ENCODE measurements at places on chromosomes 7 and 10. TPM values are rescaled to one million over a fixed set of nuclear protein-coding genes. Genes with fewer than 3 reads are reported as not detected.

GRCh38 chr7:102433219-102434038, at the start of gene ORAI2:
Gene ORAI2 (plus strand): TSS chr7:102433575. CDS start chr7:102438957, 5,382 bp downstream.
- DNase-seq: peak; percentile 82

GRCh38 chr10:48363617-48364355, 57.3 kb downstream of the MAPK8 start:
- DNase-seq: no peak

DNA sequence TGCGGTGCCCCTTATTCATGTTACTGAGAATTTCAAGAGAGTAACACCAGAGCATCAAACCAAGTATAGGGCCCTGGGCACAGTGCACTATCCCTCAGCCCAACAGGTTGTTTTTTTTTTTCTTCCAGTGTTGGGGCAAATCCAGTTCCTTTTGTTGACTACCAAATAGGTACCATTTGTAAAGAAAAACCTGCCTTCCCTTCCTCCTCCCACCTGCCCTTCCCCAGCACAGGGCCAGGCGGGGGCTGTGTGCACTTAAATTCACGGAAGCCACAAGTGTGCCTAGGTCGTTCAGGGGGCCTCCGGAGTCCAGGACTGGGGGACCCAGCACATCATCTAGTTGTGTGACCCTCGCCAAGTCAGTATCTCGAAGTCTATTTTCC, 595 bp upstream of the SFXN4 start:
- DNase-seq: no peak

SND1 gene
- 211 TPM for total RNA-seq

- DNase-seq: no peak
Observed at GRCh38 chr7:18684916-18685315, 189.4 kb downstream of the HDAC9 start.

DNA sequence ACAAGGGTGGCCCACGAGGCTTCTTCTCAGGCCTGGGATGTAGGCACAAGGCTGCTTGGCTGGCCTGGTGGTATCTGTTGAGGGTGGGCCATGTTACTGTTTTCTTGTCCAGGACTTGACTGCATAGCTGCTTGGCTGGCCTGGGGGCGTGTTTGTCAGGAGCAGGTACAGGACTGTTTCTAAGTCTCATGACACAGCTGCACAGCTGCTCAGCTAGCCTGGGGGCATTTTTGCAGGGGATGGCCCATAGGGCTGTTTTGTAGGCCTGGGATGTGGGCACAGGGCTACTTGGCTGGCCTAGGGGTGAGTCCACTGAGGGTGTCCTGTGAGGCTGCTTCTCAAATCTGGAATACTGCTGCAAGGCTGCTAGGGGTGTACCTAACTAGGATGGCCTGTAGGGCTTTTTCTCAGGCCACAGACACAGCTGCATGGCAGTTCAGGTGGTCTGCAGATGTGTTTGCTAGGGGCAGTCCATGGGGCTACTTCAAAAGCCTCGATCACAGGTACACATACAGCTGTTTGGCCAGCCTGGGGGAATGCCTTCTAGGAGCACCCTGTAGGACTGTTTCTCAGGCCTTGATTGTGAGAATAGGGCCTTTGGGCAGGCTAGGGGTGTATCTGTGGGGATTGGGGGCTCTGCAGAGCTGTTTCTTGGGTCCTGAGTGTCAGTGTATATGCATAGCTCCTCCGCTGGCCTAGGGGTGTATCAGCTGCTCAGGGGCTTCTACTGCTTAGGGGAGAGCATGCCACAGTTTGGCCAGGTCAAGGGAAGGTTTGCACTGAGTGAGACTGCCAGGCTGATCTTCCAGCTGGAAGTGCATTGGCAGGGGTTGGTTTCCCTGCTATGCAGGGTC, 26.6 kb upstream of the PLA2G12B start:
- no peak for DNase-seq

DNA sequence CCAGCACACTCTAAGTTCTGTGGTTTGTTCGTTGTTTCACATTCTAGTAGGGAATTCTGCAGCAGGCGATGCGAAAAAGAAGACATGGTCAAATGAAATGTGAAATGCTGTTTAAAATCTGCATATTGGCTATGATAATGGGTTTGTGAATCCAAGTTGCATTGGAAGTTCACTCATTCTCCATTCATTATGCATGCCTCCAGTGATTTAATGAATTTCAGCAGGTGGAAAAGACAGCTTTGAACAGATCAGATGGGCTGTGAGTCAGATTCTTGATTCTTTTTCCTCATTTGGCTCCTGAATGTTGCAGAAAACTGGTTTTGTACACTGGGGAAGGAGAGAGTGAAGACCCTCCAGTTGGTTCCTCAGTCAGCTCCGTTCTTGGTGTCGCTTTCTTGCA, 52.1 kb downstream of the PNLIPRP2 start:
- DNase-seq: no peak

AS3MT gene
- 12.8 TPM for total RNA-seq

GRCh38 chr10:59079386-59080226, 96.8 kb upstream of the PHYHIPL start:
- no peak for DNase-seq

AGMO gene
- total RNA-seq: 1.1 TPM

DNA sequence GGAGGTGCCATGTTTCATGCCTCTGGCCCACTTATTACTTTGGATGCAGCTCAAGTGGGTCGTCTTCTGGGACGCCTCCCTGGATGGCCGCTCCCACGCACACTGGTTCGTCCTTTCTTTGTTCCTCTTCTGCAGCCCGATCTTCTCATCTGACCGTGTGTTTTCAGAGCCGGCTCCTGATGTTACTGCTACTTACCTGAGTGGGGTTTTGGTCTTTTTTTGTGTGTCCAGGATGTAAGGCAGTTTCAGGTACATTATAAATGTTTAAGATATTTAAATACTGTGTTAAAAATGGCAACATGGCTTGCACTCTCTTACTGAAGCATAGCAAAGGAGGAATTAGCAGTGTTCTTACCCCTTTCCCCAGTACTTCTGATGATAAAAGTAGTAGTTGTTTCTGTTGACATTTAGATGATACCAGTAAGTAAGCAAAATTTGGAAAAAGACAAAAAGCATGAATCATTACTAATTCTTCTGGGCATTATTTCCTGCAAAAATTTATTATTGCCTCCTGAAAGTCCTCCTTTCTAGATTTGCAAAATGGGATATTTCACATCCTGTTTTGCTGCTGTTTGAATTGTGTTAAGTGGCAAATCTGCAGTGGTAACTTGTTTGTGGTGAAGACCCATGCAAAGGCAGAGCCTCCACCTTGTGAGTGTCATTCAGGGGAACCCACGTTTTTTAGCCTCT, 59.4 kb downstream of the SHH start:
- no peak for DNase-seq

GRCh38 chr7:133623721-133624120, 370.8 kb downstream of the EXOC4 start:
- no peak for DNase-seq

DNA sequence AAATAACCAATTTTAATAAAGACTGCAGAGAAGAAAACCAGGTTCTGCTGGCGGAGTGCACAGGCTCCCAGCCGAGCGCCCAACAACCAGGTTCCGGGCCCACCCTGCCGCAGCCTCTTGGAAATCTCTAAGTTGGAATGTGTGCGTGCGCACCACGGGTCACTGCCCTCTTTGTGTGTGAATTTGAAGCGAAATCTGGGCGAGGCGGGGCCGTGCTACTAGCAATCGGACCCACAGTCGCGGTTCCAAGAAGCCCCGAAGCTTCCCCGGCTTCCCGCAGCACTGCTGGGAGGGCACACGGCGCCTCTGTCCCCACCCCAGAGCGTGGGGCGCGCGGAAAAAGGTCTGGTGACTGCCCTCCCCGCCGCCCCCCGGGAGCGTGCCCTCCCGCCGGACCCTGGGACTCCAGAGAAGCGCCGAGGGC, 666 bp upstream of the MAP3K8 start:
- DNase-seq: peak; percentile 76

GPR85 gene
- total RNA-seq: 1.8 TPM

ITGB8 gene
- total RNA-seq: 15.6 TPM

Data from mesothelial cell of epicardium (in vitro differentiated cells).